EH (cell line): ENCODE measurements at places on chromosomes 3 and 15.

DNA sequence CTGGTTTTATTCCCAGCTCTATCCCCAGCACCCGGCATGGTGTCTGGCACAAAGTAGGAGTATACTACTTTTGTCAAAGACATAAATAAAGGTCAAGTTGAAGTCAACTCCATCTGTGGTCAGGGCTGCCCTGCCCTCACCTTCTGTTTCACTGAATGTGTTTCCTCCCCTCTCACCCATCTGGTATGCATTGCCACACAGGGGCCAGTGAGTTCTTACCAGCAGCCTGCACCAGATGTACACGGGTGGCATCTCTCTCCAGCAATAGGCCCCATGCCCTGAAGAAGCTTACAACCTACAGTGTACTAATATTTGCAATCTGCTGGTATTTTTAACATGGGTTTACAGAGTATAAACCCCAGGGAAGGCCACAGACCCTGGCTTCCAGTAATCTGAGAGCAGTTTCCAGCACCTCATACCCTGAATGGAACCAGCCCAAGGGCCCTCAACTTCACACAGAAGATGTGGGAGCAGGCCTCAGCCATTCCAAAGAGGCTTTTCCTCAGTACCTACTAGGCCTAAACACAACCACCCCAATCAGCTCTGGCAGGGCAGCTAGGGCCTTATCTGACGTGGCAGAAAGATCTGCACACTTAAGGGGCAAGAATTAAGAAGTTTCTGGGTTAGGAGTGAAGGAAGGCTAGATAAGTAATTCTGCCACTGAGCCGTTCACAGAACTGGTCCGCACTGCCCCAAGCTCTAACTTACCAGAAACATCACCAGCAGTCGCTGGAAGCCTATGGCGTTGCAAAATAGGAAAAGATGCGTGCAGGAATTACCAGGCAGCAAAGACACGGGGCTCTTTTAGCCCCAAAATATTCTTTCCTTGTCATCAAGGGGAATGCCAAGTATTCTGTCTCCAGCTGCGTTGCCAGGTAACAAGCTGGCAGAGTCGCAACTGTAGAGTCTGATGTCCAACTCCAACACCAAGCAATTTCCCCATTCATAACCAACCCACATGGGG, 2.1 kb downstream of the IDH2 start:
- DNase-seq: peak; percentile 87

GRCh38 chr15:100767001-100767825, 112.4 kb upstream of the ALDH1A3 start:
- DNase-seq: no peak

DNA sequence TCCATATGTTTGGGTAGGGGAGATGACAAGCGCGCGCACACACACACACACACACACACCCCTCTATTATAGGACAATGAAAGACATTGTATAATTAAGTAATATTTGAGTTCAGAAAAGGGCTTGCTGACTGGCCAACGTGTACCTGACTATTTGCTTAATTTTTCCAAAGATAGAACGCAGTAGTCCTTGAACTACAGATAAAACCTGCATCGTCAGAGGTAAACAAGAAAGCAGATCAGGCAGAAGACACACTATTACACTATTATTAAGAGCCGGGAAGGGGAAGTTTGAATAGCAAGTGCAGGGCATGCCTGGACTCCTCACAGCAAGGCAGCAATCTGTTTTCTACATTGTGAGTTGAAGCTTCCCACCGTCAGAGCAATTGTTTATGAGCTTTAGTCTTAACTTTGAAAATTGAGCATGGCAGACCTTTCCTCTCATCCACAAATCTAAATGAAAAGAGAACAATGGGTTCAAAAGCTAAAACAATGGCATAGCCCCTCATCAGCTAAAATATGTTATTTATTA, 427.7 kb downstream of the GABRG3 start:
- no peak for DNase-seq

GRCh38 chr15:39205506-39206371, 375.1 kb upstream of the THBS1 start:
- DNase-seq: peak; percentile 47

DNA sequence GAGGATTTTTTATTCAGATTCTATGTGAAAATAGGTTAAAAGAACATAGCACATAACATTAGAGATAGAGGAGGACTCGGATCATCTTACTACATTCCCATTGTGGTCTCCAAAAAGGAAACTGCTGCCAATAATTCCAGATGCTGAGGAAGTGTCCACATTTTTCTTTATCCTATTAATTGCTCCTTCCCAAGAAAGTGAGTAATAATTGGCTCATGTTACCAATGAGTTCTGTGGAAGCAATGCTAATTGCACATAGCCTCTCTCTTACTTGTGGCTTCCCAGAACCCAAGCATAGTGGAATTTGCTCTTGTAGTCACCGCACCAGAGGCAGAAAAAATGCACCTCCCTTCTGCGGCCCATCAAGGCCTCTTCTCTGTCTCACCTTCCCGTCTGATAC, 208.4 kb downstream of the PLOD2 start:
- peak; percentile 95 for DNase-seq

DNA sequence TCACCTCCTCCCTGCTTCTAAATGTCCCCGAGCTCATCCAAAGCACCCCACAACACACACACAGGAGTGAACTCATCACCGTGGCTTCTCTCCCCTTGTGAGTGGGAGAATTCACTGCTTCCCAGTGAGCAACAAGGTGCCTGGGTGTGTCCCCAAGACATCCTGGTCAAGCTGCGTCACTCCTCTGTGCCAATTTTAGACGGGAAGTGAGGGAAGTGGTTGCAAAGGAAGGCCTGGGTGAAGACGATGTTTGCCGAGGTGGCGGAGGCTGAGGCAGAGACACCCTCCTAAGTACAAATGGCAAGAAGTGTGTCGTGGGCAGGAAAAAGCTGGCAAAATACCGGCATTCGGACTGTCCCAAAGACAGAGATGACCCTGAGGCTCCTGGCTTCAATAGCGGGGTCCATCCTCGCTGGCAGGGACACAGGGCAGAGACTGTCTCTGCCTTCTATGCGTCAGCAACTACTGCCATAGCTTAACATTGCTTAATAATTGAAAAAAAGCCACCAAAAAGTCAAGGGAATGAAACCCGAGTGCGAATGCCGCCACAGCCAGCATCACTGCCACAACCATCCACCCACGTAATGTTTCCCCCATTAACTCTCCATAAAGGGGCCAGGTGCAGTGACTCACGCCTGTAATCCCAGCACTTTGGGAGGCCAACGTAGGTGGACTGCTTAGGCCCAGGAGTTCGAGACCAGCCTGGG, 72.8 kb downstream of the VGLL4 start:
- peak; percentile 65 for DNase-seq

- DNase-seq: no peak
These were observed 5.7 kb downstream of the CISH start for GRCh38 chr3:50605901-50606326.

- DNase-seq: no peak
These were observed 90.1 kb downstream of the CHST2 start for GRCh38 chr3:143209715-143210059.

GRCh38 chr15:59501597-59501996, 63.6 kb downstream of the FAM81A start:
- DNase-seq: peak; percentile 56

GRCh38 chr3:123148772-123149171, 53.0 kb upstream of the SEC22A start:
- no peak for DNase-seq

DNA sequence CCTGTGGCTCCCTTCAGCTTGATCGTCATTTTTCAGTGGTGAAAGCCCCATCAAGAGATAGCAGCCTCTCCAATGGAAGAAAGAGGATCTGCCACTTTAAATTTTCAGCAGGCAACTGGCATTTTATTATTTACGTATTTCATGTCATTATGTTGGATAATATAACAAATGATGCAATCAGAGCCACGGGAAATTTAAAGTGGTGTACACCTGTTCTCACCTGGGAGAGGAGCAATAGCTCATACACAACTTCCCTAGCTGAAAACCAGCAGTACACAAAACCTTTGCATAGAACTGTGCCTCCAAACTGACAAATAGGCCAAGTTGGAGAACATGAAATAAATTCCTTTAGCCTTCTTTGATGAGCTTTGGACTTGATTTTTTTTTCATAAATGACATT, 136.9 kb downstream of the SATB1 start:
- no peak for DNase-seq

DNA sequence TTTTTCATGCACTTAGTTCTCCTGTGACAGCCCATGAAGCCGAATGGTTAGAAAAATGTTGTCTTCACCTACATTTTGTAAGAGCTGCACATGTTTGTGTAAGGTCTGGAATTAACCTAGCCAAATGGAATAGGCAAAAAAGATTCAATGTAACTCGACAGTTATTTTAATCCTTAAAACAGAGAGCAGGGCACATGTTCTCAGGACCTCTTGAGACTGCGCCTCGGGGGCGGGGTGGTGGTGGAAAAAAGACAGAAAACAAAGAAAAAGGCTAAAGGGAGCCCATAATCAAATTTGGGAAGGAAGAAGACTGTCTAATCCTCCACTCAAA, 702 bp upstream of the CSNK1G1 start:
- no peak for DNase-seq

DNA sequence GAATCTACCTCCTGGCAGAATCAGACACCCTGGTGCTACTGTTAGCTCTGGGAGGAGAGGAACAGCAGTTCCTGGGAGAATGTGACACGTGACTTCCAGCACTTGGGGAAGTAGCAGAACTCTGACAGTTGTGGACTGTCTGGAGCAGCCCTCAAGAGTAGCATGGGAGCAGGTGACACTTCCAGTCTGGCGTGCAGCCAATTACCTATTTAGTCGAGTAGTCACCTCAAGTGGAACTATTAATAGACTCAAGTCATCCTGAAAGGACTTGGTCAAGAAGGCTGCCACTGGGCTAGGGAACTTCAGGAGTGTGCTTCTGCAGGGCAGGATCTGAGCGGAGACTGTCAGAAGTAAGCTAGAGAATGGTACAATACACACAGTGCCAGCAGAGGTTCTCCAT, 62.3 kb downstream of the MTHFS start:
- no peak for DNase-seq

- no peak for DNase-seq
These were observed 331.9 kb upstream of the WNT5A start for GRCh38 chr3:55819005-55819404.

DNA sequence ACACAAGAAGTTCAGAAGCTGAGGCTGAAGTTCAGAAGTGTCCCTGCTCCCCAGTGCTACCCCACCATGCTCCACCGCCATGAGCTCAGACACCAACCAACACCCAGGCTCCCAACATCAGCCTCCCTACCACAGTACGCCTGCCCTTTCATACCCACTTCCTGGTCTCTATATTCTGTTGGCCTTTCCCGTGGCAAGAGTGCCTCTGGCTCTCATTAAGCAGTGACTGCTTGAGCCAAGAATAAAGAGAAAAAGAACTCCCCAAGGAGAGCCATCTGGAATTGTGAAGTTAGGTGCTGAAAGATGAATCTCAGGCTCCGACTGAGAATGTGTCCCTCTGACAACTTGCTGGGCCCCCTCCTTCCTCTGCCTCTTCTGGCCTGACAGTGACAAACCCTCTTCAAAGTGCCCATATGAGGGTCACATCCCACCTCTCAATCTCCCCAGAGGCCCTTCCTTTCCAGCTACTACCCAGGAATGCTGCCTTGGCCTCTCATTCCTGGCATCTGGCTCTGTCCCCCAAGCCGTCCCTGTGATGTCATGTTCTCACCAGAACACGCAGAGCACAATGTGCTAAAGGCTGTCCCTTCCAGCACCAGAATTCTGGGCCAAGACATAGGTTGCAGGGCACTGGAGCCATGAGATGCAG, 306.8 kb downstream of the NTRK3 start:
- DNase-seq: no peak

- DNase-seq: peak; percentile 55
These were observed 329.8 kb downstream of the THSD4 start for GRCh38 chr15:71444866-71445590.

- no peak for DNase-seq
These were observed 71.6 kb upstream of the RPL35A start for GRCh38 chr3:197878427-197878826.

- DNase-seq: no peak
These were observed 702 bp downstream of the TBC1D23 start for GRCh38 chr3:100261485-100261903.

GRCh38 chr3:15456321-15456720, 28.9 kb downstream of the EAF1 start:
- DNase-seq: no peak

DNA sequence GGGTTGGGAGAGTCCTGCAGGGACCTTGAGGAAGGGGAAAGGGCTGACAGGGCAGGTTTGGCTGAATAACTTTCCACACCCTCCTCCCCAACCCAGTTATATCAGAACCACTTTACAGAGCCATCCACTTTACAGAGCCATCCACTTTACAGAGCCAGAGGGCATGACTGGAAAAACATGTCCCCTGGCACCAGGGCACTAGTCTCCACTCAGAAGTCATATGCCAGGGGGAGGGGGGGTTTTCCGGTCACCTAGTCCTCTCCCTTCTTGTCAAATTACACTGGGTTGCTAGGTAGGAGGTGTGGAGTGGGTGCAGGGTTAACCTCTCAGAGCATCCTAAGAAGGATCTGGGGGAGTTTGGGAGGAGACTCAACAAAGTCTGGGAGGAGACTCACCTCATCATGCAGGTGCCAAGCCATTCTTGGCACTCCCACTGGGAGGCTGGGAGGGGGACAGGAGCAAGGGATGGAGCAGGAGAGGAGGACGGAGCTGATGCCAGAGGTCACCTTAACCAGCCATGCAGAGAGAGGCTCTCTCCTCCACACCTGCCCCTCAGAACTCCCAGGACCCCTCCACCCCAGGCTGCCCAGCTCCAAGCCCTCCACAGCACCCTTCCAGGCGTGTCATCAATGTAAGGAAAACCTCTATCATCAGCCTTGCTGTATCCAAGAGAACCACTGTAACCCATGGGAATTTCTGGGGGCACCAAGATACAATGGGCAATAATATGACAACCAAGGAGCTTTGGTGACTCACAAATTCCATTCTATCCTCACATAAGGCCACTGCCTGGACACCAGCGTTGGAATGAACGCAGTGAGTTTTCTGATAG, 1.7 kb downstream of the LRRC2 start:
- peak; percentile 21 for DNase-seq
